HS-5 (cell line): ENCODE measurements at places on chromosomes 3 and 15.
A peak's percentile ranks its signal among the peaks of the same experiment; 100 is the strongest.

GRCh38 chr3:62532796-62533195, 159.4 kb upstream of the FEZF2 start:
- no peak for DNase-seq

DNA sequence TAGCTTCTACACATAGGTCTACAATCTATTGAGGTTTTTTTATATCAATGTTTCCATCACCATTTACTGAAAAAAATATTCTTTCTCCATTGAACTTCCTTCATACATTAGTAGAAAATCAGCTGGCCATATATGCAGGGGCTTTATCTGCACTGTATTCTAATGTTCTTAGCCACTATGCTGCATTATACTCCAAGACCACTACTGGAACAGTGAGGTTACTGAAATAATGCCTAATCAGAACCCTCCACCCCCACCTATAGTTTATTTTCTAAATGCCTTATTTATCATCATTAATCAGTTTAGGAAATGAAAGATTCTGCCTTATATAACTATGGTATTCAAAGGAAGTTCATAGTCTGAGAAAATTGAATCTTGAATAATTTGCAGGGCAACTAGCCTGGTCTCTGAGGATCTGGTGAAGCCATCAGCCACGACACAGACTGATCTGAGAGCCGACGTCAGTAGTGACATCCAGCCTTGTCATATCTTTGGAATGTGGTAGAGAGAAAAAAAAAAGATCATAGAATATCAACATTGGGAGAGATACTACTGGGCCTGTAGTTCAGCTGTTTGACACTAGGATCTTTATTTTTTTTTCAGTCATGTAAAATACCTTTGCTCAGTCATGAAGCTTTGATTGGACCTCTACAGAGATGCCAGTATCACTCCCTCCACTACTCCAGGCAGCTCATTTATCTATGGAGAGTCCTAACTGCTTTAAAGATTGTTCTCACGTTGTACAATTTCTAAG, 66.6 kb downstream of the P3H2 start:
- DNase-seq, result peak; percentile 63

DNA sequence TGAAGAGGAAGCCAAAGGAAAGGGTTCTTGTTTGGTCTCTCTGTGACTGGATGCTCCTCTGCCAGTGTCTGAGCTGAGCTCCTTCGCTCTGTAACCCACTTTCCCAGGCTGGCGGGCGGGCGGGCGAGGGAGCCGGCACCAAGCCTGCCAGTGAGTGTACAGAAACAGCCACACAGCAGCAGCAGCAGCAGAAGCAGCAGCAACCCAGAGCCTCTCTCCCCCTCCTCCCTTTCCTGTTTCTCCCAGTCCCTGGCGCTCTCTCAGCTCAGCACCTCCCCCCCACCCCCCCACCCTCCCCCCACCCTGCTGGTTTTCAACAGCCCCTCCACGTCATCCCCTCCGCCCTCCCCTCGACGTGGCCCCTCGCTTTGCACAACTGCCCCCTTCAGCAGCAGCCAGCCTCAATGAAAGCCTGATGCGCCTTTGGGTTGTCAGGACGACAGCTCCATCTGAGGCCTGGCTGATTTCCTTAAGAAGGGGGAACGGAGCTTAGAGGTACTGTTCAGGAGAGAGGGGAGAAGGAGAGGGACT, at the start of gene LSAMP:
LSAMP (minus strand) TSS at position 177 of the 531 bp plus-strand sequence.
- DNase-seq, result no peak

GRCh38 chr3:42229942-42230688, 35.9 kb downstream of the CCK start:
- peak; percentile 32 for DNase-seq

DNA sequence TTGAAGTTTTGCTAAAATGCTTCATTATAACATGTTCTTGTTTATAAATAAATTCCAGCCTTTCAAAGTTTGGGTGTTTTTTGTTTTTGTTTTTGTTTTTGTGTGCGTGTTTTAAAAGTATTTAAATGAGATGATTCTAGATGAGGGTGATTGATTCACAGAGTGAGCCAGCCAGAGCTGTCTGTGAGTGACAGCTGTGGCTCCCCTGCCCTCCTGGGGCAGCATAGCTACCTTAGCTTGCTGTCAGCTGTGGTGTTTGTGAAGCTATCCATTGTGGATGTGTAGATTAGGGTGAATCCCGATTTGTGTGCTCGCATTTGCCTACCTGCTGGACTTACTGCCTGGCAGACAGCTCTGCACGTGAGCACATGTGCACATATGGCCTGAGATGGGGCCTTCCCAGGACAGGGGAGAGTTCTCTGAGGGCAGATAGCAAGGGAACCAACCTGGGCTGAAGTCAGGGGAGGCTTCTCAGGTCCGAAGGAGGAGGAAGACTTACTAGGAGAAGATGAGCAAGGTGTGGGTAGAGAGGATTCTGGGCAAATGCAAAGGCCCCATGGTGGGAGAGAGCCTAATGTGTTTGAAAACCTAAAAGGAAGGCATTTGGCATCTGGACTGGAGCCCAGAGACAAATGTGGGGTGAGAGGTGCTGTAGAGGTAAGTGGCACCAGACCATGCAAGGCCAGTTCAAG, 124.2 kb downstream of the EEFSEC start:
- no peak for DNase-seq

DNA sequence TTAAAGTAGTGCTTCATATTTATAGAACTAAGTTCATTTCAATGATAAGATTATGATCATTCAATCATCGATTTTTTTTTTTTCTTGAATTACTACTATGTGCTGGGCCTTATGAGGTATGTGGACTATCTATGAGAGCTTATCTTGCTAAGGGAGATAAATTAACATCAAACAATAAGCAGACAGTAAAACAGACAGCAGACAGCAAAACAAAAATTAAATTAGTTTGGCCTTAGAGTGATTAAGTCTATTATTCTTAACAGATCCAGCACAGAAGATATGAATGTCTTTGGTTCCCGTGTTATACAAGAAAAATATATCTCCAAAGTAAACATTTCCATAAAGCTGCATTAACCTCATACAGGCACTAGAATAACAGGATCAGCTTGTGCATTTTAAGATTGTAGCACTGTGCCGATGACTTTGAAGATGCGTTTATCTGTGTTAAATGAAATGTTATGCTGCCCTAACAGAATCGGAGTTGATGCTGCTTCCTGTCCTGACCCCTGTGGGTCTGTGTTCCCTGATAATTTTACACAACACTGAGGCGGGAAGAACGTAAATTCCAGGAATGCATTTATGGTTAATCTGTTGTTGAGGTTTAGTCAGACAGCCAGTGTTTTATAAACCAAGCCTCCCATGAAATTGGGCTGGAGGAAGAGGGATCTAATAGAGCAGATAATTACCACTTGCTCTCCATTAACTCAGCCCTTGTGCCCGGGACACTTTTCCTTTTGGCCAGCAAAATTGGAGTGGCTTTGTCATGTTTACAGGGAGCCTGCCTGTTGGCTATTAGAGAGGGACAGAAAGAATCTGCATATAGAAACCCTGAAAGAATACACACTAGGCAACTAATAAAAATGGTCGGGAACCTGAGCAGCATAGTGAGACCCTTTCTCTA, 80.8 kb downstream of the GHSR start:
- no peak for DNase-seq

- DNase-seq, result no peak
Measured at GRCh38 chr15:89802231-89802928, 12.3 kb downstream of the ANPEP start.

- no peak for DNase-seq
Measured at GRCh38 chr3:64741341-64741740, 53.5 kb upstream of the ADAMTS9 start.

DNA sequence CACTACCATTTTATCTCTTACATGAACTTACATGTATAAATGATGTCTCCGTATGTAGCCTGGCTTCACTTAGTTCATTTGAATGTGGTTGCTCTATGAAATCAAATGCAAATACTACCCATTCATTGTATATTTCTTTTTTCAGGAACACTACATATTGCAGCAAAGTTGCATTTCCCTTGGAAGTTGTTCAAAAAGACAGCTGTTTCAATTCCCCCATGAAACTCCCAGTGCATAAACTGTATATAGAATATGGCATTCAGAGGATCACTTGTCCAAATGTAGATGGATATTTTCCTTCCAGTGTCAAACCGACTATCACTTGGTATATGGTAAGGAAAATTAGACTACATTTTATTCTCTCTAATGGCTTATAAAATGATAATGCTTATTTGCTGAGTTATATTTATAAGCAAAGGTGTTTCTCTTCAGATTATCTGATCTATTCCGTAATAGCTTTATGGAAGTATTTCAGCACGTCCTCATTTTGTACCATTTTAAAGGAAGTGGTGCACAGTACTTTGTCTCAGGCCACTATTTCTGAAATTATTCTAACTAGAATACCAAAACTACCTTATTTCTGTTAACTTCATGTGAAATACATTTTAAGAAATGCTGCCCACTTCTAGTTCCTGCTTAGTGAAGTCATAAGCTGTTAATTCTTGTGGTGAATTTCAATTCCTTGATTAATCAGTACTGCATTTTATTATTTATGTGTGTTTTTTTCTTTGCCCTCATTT, 95.1 kb downstream of the IL1RAP start:
- DNase-seq, result no peak

GRCh38 chr3:143265501-143266070, 146.0 kb downstream of the CHST2 start:
- DNase-seq, result no peak

DNA sequence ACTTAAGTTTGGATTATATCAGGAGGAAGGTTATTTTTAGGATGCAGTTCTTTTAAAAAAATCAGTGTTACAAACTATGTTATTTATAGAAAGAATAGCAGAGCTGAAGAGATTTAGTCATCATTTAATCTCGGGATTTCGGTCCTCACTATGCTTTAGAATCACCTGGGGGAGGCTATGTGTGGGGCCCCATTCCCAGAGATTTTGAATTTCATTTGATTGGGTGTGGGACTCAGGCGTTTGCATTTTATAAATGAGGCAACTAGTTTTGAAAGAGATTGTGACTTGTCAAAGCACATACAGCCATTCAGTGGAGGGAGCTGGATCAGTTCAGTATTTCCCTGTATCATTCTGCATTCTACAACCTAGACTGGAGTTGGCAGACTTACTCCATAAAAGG, 36.8 kb downstream of the TFG start:
- DNase-seq, result no peak

DNA sequence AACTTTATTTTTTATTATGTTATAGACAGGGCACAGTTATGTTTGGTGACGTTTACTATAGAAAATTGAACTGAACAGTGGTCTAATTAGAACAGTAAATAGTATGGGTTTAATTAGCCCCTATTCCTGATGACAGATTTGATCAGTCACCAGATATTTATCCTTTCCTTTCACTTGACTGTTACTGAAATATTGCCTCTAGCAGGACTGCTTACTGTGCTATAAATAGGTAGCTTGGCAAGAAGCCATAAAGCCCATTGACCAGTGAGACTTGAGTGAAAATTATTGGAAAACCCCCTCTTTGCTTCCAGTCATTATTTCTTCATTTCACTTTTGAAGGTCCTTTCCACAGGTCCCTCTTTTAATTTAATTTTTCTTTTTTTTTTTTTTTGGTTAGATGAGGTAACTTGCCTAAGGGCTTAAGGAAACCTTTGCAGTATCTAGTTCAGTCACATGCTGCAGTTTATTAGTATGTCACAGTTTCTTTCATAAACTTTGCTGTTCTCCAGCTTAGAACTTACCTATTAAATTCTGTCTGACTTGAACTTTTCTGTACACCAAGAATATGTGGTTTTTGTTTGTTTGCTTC, 115.6 kb downstream of the ADAMTSL3 start:
- no peak for DNase-seq

GRCh38 chr3:126663257-126663656, 8.3 kb upstream of the TXNRD3 start:
- DNase-seq, result no peak

GRCh38 chr15:72110355-72110754, 7.6 kb downstream of the MYO9A start:
- no peak for DNase-seq

- DNase-seq, result no peak
Measured at GRCh38 chr15:87940768-87941167, 315.8 kb downstream of the NTRK3 start.

GRCh38 chr3:57974796-57975388, 33.3 kb upstream of the FLNB start:
- DNase-seq, result peak; percentile 98

- no peak for DNase-seq
Measured at GRCh38 chr3:52480768-52481715, 14.1 kb upstream of the STAB1 start.

DNA sequence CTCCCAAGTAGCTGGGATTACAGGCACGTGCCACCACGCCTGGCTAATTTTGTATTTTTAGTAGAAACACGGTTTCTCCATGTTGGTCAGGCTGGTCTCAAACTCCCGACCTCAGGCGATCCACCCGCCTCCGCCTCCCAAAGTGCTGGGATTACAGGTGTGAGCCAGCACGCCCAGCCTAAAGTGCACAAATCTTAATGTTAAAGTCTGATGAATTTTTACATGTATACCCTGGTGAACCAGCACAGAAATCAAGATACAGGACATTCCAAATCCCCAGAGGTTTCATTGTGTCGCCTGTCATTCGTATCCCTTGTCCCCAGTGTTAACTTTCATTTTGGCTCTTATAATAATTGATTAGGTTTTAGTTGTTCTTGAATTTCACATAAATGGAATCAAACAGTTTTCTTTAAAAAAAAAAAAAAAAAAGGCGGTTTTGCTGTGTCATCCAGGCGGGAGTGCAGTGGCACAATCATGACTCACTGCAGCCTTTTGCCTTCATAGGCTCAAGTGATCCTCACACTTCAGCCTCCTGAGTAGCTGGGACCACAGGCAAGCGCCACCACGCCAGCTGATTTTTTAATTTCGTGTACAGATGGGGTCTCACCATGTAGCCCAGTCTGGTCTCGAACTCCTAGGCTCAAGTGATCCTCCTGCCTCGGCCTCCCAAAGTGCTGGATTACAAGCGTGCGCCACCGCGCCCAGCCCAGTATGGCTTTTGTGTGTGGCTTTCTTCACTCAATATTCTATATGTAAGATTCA, 1.5 kb upstream of the TM4SF19 start:
- peak; percentile 51 for DNase-seq

GRCh38 chr3:79018671-79019136, 749.1 kb downstream of the ROBO1 start:
- DNase-seq, result no peak

DNA sequence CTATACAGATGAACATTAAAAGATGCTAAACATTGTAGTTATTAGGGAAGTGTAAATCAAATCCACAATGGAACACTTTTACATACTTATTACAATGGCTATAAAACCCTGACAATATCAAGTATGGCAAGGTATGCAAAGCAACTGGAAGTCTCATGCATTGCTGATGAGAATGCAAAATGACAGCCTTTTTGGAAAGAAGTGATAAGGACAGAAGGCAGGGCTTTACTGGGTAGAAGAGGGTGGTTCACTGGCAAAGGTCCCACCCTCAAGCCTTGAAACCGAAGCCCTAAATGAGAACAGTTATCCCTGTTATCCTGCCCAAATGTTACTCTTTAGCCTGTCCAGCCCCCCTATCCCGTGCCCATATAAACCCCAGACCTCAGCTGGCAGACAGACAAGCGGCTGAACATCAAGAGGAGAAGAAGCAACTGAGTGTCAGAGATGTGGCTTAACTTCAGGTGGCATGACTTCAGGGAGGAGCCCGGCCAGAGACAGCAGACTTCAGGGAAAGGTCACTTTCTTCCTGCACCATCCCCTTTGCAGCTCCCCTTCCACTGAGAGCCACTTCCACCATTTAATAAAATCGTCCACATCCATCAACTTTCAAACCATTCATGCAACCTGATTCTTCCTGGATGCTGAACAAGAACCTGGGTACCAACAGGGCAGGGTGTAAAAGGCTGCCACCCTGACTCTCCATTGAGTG, 732 bp upstream of the GCSAM start:
- no peak for DNase-seq

- no peak for DNase-seq
Measured at GRCh38 chr15:45221967-45222366, 30.1 kb upstream of the SLC28A2 start.

GRCh38 chr3:46619845-46620778, 7.8 kb downstream of the FAM240A start:
- no peak for DNase-seq
